NCI-H1694 (cell line): ENCODE measurements at places on chromosomes 5 and 9.

DNA sequence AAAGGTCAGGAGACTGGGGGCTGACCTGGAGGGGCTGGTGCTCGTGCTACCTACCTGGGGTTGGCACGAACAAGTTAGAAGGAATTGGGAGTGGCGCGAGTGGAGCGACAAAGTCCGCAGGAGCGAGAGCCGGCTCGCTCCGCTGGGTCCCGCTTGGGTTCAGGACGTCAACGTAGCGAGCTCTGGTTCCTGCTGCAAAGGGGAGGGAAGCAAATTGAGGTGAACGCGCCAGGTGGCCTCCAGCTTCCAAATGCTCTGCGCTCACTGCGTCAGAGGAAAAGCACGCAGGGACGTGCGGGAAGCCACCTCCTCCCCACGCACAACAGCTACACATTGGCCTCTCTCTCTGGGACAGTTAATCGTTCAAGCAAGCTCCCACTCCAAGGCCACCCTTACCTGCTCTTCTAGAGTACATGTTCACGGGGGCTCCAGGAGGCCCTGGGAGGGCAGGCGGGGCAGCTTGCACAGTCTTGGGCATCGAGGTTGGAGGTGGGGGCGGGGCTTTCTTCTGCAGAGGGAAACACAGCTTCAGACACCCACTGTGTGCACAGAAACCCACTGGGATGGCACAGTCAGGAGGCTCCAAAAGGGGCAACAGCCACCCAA lies 7.6 kb upstream of the INPP5E start:
- no peak for DNase-seq

DNA sequence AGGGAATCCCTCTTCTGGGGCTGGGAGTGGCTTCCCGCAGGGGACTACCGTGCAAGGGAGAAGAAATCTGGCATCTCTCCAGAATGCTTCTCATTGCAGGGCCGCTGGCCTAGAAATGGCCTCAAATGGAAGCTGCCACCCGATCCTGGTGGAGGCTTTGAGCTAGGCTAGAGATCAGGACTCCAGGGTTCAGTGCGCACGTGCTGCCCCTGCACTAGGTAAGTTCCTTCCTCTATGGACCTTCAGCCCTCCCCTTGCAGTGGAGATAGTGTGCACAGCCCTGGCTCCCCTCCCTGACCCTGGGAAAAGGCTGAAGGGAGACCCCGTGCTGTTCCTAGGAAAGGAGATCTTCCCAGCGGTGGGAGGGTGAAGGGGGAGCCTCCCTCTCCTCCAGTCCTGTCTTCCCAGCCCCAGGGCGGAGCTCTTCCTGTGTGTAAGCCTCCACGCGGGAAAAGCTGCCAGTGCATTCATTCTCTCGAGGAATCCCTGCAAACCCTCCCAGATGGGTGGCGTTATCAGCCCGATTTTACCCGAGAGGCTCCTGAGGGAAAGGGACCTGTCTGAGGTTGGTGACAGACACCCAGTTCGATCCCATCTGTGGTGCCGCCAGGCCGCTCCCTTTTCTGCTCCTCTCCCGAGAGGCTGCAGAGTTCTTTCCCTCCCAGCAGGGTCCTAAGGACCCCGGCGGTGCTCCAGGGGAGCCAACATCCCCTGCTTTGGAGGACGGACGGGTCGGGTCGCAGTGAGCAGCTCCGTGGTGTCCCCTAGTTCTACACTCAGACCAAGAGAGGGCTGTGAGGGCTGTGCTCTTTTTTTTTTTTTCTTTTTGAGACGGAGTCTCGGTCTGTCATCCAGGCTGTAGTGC lies 1.4 kb upstream of the CERCAM start:
- DNase-seq = peak; percentile 34

GRCh38 chr9:104769655-104770054 lies 5.7 kb downstream of the NIPSNAP3B start:
- DNase-seq = no peak

- DNase-seq = no peak
Measured at GRCh38 chr9:124699575-124699974, 71.5 kb downstream of the NR6A1 start.

- DNase-seq = no peak
Measured at GRCh38 chr9:116605904-116606341, 81.2 kb upstream of the TRIM32 start.

DNA sequence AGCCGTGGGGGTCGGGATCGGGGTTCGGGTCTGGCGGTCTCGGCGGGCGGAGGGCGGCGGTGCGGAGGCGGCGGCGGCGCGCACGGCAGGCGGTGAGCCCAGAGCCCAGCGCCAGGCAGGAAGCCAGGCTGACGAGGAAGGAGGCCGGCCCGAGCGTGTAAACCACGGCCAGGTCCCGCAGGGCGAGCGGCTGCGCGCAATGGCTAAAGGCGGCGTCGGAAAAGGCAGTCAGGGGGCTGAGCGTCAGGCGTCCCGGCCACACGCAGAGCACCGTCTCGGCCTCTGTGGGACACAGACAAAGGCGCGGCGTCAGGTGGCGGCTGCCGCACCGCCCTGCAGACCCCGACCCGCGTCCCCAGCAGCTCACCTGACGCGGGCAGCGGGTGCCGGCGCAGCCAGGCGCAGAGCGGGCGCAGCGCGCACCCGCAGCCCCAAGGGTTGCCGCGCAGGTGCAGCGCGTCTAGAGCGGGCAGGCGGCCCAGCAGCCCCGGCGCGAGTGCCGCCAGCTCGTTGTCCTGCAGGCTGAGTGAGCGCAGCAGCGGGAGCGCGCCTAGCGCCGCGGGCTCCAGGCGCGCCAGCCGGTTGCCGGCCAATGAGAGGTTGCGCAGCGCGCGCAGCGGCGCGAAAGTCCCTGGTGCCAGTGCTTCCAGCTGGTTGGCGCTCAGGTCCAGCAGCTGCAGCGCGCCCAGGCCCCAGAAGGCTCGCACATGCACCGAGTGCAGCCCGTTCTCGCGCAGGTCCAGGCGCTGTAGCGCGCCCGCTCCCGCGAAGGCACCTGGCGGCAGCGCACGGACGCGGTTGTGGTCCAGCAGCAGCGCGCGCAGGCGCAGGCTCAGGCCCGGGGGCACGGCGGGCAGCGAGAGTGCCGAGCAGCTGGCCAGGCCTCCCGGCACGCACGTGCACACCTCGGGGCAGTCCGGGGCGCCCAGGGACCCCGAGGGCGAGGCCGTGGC lies 671 bp downstream of the LRRC26 start:
- no peak for DNase-seq

- no peak for DNase-seq
Measured at GRCh38 chr9:134988706-134989105, 71.0 kb upstream of the FCN1 start.

- no peak for DNase-seq
Measured at GRCh38 chr5:82676661-82677060, 398.5 kb upstream of the RPS23 start.

- DNase-seq = no peak
Measured at GRCh38 chr5:118440496-118440895, 547.9 kb downstream of the DTWD2 start.

GRCh38 chr5:58961631-58962280 lies 378.9 kb downstream of the RAB3C start:
- no peak for DNase-seq

- DNase-seq = no peak
Measured at GRCh38 chr5:150065886-150066285, 20.5 kb downstream of the CSF1R start.

GRCh38 chr5:33776151-33776660 lies 115.6 kb downstream of the ADAMTS12 start:
- no peak for DNase-seq

DNA sequence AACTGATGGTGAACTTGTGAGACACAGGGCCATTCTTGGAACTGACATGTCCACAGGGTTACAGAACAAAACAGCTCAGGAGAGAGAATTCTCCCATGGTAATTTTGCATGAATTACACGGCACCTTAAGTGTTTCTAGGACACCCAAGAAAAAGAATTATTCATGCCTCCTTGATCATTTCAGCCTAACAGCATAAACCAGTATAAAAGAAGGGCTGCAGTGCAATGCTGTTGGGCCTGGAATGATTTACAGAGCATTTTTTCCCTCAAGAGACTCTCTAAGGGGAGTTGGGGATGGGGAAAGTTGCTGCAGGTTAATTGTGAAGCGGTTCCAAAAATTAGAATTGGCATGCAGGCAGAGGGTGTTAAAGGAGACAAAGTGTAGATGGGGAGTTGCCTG lies 136.4 kb upstream of the FBXL7 start:
- no peak for DNase-seq

DNA sequence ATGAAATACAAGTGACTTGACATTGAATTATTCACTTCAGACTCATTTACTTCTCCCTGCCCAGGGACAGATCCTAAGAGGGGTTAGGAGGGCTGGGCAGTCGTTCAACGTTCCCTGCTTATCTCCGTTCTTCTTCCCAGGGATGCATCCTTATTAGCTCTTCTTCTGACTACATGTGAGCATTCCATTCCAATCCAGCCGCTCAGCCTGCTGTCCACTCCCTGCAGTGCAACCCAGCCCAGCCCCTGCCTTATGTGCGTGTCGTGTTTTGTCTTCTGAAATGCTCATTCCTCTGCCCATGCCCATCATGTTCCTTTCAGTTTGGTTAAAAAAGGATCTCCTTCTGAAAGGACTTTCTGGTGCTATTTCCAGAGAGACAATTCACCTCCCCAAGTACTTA lies 64.7 kb upstream of the PALM2AKAP2 start:
- no peak for DNase-seq

DNA sequence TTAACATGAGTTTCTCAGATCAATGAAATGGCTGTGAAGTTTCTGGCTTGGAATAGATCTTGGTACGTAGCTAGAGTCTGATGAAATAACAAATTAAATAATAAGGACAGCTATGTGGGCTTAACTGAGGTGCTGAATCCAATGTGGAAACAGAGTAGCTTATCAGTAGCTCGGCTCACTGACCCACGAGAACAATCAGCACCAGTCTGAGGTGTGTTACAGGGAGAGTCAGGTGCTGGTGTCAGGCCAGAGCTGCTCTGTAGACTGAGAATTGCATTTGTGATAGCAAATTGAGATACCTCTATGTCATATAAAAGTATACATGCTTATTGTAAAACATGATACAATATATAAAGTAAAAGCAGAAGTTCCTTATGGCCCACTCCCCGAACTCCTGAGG lies 21.2 kb upstream of the CCL28 start:
- DNase-seq = no peak

- DNase-seq = no peak
Measured at GRCh38 chr9:89165341-89165740, 13.3 kb downstream of the SHC3 start.

- DNase-seq = no peak
Measured at GRCh38 chr5:82597437-82597836, 319.3 kb upstream of the RPS23 start.

DNA sequence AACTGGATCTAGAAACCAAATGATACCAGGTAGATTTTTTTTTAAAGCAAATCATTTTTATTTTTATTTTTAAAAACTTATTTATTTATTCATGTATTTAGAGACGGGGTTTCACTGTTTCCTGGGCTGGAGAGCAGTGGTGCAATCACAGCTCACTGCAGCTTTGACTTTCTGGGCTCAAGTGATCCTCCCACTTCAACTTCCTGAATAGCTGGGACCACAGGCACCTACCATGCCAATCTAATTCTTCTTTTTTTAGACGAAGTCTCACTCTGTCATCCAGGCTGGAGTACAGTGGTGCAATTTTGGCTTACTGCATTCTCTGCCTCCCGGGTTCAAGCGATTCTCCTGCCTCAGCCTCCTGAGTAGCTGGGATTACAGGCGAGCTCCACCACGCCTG lies 41.3 kb upstream of the CDK20 start:
- DNase-seq = no peak
